ENCODE measurements at places on chromosomes 5 and 9.

GRCh38 chr5:126640866-126641265, 40.1 kb downstream of the PHAX start:
- DNase-seq = no peak

DNA sequence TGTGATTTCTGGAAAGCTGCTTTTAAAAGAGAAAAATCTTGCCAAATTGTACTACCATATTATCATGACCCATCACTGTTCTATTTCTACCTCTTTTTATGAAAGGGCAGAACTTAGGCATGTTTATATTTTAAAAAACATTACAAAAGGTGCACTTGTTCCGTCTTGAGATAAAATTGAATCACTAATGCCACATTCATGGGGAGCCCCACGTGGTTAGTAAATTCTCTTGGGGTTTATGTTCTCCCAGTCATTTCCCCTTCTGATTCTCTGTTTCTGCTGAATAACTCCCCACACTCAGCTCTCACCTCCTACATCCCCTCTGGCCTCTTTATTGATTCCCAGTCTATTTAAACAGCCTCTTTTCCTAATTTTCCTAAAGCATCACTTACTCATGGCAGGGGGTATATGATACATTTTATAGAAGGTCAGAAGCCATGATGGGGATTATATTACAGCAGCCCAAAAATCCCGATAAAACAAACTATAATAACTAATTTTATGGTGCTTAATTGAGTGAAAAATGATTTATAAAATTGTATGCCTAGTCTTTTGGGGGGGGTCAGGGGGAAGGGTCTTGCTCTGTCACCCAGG, 19.7 kb upstream of the VLDLR start:
- no peak for DNase-seq

DNA sequence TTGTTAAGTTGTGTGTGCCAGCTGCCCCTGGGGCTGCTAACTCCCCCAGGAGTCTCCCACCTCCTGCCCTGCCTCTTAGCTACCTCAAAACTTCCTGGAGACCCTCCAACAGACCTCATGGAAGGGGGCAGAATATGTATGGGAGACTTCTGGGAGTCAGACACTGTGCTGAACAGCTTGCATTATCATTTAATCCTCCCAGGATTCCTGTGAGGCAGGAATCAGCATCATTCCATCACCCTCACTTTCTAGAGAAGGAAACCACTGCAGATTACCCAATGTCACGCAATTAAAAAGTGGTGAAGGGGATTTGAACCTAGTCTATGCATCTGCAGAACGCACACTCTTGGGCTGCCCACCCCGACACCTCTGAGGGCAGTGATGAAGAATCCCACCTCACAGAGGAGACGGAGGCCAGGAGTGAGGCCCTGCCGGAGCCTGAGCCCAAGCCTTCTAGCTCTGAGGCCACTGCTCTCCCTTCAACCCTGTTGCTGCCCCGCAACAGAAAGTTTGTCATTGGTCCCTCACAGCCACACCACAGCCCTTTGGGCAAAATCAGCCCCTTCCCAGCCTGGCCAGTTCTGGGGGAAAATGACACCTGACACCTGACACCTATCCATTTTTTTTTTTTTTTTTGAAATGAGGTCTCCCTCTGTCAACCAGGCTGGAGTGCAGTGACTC, 30.3 kb upstream of the IL17B start:
- no peak for DNase-seq

DNA sequence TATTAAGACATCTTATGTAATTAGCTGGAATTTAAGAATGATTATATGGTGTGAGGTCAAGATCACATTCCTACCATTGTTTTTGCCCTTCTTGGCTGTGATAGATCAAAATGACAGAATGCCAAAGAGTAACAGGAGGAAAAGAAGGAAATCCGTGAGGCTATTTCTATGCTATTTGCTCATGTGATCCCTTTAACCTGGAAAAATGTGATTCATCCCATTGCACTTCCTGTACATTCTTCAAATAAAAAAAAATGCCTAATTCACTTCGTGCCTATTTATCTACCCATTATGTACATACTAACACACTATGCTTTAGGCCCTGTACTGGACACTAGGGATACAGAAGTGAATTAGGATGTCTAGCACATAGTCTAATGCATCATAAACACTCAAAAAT, 154.1 kb upstream of the PAPPA start:
- no peak for DNase-seq

DNA sequence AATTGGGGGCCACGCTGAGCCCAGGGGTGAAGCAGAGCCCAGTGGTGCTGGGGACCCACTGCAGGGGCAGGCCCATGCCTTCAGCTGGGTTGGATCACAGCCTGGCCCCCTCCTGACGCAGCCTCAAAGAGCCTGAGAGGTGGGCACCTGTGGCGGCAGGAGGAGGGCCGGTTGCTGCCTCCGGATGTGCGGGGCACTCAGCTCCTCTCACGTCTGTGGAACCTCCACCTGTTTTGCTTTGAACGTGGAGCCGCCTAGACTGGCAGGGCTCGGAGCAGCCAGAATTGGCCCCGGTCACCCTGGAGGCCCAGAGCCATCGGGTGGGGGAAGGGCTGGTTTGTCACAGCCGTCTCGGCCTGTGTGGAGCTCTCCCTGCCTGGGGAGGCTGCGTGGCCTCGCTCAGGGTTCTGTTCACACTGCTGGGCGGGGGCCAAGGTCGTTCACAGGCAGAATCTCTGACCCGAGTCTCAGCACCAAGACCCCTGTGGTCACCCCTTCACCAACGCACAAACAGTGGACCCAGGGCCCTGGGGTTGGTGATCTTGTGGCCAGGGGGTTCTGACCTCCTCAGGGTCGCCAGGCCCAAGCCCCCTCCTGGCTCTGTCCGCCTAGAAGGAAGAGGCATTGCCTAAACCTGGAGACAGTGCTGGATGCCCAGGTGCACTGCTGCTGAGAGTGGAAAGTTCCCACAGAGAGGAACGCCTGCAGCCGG, 9.2 kb upstream of the SLC9A3 start:
- DNase-seq = no peak

DNA sequence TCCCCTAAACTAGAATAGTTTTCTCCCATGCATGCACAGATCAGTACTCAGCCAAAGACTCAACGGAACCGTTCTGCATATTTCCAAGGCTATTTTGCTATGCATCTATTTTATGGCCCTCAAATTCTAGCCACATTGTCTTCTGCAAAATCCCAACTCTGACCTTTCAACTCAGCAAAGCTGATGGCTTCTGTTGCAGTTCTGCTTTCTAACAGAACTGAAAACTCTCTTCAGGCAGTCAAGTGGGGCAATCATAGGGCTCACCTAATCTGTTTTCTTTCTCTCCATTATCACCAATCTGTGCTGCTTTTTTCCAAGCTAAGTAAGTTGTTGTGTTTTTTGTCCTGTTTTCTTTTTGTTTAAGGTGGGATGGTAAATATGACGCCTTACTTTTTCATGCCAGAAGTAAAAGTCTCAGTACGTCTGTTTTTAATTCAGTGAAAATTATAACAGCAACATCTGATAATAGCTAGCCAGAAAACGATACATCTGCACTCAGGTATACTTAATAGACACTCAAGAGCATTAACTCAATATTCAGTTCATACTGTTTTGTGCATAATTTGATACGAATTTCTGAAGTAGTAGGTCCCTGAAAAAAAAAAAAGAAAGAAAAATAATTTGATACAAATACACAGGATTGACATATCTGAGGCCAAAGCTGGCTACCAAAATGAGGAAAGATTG, 454.3 kb downstream of the TLE1 start:
- no peak for DNase-seq

- DNase-seq = no peak
These were observed 895.9 kb downstream of the TLE4 start for GRCh38 chr9:80467632-80468031.

Data from activated T-cell treated with anti-CD3 and anti-CD28 coated beads, Interleukin-2, amount 50 U/mL, for 4 hours (primary cell).